Retina (tissue), 1 donor: ENCODE measurements at places on chromosomes 7 and 10.

GRCh38 chr7:27128034-27128433, 2.5 kb downstream of the HOXA4 start:
- no peak for DNase-seq

DNA sequence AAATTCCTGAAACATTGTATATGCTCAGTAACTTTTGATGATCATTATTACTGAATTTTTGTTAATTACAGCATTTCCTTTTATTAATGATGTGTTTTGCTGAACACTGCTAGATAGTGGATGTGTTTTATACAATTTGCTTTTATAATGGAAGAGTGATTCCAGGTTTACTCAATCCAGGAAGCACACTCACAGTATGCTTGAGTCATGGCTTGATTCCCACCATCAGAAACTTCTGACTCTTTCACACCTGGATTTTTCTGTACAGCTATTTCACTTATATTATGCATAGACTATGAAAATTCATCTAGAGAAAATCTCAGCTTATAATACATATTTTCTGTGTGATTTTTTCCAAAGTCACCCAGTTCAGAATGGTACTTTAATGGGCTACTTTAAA, 1040.9 kb downstream of the GRM8 start:
- DNase-seq, result no peak

- DNase-seq, result no peak
Observed at GRCh38 chr7:91082852-91083495, 181.3 kb upstream of the FZD1 start.

DNA sequence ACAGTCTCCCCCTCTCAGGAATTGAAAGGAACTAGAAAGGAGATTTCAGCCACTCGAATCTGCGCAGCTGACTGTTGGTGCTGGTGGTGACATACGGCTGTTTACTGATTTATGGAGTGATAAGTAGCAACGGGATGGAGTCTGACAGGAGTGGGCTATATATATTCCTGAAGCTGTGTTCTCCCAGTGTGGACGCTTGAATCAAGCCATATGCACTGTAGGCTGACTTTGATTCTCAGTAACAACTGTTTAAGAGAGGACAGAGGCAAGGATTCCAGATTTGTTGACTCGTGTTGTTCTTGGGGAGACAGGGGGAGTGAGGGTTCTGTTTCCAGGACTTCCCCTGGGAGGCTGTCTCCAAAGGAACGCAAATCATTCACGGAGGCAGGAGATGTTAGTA, 260.1 kb upstream of the AUTS2 start:
- no peak for DNase-seq

GRCh38 chr7:101924171-101924570, 106.7 kb downstream of the CUX1 start:
- DNase-seq, result no peak

DNA sequence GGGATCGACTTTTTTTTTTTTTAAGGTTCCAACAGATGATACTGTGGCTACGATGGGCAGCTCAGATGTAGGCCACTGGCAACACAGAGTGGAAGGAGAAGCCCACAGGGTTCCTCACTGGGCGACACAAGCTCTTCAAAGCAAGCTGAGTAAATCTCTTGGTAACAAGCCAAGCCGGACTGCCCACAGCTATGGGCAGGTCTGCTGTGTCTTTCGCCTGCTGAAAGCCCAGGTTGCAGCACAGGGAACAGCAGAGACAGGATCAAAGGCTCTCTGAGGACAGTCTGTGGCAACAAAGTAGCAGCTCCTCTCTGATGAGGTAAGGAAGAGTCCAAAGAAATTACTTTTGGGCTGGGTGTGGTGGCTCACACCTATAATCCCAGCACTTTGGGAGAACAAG, 83.6 kb downstream of the KCNMA1 start:
- DNase-seq, result no peak

DNA sequence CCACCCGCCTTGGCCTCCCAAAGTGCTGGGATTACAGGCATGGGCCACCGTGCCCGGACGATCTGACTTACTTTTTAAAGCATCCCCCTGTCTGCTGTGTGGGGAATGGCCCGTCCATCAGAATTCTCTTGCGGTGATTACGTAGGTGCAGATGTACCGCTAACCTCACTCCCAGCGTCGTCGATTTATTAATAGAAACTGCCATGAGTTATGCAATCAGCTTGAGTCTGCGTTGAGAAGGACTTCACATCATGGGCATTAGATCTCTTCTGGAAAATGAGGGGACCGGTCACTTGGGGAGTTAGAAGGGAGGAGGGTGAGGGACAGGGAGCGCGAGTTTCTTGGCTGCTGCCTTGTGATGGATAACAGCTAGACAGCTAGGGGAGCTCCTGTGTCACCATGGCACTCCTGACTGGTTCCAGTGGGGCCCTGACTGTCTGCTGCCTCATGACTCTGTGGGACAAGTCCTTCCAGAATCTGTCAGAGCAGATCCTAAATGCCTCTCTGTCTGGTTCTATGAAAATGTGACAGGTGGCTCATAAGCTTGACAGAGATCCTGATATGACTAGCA, 35.2 kb downstream of the POR start:
- DNase-seq, result no peak

DNA sequence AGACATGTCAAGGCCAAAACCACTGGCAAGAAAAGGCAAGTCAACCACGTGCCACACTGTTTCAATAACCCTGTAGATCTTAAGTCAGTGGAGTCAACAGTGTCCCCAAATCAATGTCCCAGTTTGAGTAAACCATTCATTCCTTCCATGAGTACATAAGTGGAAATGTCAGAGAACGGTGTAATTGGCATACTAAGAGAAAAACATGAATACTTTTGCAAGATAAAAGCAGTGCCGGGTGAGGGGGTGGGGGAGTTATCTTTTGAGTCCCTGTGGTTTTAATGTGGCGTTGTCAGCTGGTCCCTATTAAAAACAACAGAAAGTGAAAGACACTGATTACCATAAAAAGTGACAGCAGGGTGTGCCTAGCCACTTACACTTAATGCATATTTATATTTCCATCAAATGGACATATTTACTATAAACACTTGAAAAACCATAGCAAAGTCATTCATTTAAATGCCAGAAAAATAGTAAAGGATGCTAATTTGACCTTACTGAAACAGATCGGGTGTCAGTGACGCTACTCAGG, 37.8 kb downstream of the RSU1 start:
- no peak for DNase-seq

GRCh38 chr7:30148951-30149459, 14.2 kb downstream of the MTURN start:
- no peak for DNase-seq

DNA sequence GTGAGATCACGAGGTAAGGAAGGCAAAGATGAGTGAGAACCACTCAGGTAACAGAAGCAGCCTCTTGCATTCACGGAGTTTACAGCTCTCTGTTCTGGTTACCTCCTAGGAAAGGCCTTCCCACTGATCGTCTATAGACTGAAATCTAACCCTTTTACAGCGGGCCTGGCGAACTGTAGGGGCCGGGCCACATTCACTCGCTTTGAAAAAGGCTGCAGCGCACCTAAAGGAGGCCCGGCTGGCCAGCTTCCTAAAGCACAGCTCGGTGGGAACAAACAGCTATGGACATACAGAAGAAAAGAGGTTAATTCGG, 565 bp downstream of the ATP5MK start:
- DNase-seq, result no peak

GRCh38 chr7:131642429-131642828, 86.0 kb upstream of the PODXL start:
- no peak for DNase-seq

- DNase-seq, result no peak
Observed at GRCh38 chr10:88992921-88993524, 2.4 kb downstream of the FAS start.

DNA sequence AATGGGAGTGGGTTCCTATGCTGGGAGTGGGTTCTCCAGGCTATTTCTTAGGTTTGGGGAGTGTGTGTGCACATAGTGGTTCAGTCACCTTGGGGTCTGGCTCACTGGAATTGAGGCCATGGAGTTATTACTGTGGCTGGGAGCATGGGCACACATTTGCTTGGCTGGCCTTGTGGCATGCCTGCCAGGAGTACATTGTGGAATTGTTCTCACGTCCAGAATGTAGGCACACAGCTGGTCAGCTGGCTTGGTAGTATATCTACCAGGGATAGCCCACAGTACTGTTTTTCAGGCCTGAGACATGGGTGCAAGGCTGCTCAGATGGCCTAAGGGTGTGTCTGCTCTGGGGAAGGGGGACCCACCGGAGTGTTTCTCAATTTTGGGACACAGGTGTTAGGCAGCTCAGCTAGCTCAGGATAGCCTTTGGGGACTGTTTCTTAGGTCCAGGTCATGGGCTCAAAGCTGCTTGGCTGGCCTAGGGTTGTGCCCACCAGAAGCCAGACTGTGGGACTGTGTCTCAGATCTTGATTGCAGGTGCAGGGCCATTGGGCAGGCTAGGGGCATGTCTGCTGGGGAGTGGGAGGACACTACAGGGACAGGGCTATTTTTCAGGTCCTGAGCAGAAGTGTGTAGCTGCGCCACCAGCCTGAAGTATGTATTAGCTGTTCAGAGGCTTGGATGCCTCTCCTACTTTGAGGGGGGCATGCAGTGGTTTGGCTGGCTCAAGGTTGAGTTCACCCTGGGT, 50.6 kb downstream of the TMEM168 start:
- no peak for DNase-seq

- DNase-seq, result no peak
Observed at GRCh38 chr10:73819081-73819480, 7.7 kb upstream of the NDST2 start.

GRCh38 chr7:120274482-120274881, 1.5 kb downstream of the KCND2 start:
- DNase-seq, result peak; percentile 18

DNA sequence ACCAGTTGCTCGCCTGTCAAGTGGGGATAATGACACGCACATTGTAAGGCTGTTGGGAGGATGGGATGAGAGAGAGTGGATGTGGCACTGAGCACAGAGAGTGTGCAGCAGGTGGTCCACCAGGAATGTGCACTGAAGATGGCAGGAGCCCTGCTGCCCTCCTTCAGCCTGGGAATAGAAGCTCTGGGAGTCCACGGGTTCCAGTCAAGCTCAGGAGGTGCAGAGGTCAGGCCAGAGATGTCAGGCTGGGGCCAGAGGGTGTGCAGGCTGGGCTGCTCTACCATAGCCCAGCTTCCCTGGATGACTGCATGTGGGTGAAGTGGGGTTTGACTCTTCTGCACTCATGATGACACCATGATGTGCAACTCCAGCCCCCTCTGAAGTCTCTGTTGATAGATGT, 58.7 kb downstream of the C10orf120 start:
- DNase-seq, result no peak

DNA sequence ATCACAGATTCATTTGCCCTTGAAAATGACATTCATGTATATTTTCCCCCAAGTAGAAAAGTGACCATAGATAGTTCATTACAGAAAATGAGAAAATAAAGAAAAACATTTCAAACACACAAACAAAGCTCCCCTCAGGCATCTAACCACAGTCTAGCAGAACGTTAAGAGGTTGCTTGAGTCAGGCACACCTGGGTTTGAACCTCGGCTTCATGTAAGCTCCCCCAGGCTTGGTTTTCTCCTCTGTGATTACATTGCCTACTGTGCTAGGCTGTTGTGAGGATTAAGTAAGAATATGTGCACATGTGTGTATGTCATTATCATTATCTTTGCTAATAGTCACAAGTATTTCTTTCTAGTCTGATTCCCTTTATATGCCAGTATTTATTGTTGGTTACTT, 9.1 kb downstream of the DNTT start:
- DNase-seq, result no peak
